ENCODE measurements at places on chromosomes 13 and 19.

DNA sequence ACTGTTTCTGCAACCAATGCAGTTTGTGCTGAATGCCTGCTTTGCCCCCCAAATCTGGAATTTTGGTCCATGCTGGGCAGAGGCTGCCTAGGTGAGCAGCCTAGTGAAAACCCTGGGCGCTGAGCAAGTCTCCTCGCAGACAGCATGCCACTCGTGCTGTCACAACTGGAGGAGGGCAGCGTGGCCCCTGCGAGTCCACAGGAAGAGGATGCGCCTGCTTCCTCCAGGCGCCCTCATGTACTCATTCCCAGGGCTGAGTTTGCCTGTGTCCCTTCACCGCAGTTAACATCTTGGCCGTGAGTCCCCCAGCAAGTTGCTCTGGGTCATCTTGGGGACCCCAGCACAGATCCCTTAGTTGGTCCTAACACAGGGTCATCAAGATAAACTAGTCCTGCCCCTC lies 26.2 kb upstream of the TMEM160 start:
- DNase-seq = peak; percentile 44

DNA sequence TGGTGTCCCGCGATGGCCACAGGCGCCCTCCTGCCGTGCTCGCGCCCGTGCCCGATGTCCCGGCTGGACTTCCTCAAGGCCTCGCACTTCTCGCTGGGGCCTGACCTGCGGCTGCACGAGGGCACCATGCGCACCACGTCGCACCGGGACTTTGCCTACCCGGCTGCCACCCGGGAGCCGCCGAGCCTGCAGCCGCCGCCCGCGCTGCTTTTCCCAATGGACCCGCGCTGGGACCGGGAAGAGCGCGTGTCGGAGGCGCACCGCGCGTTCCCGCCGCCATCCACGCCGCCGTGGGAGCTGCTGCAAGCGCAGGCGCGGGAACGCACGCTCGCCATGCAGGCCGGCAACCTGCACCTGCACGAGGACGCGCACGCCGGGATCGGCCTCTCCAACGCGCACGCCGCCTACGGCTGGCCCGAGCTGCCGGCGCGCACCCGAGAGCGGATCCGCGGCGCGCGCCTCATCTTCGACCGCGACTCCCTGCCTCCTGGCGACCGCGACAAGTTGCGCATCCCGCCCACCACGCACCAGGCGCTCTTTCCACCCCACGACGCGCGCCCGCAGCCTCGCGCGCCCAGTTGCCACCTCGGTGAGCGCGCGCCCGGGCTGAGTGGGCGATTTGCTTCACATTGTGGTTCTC lies 12.1 kb upstream of the PEX11G start:
- DNase-seq = peak; percentile 36

DNA sequence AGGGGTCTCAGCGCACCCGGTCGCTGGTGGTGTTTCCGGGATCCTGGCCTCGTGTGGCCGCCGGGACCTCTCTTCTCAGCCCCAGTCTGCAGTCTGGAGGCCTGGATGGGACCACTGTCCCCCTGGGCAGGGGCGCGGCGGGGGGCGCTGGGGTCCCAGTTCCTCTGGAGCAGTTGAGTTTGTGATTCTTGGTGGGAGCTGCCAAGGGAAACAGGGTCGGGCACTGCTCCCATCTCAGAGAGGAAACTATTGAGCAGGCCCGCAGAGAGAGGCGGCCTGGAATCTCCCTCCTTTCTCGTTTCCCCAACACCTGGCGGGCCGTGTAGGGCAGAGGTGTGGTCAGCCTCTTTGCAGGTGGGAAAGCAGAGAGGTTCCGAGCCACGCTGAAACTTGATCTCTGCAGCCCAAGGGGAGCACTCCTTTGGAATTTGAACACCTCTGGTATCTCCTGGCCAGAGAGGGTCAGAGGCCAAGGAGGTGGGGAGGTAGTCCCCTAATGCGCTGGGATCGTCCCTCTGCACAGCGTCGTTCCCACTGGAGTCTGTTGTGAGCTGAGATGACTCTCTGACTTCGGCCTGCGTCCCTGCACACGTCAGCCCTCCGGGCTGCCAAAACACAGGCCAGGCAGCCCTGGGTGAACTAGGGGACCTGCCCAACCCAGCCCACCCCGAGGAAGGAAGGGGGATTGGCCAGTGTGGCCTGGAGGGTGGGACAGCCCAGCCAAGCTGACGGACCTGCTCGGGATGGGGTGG lies 741 bp downstream of the PLEKHF1 start:
- DNase-seq = no peak

DNA sequence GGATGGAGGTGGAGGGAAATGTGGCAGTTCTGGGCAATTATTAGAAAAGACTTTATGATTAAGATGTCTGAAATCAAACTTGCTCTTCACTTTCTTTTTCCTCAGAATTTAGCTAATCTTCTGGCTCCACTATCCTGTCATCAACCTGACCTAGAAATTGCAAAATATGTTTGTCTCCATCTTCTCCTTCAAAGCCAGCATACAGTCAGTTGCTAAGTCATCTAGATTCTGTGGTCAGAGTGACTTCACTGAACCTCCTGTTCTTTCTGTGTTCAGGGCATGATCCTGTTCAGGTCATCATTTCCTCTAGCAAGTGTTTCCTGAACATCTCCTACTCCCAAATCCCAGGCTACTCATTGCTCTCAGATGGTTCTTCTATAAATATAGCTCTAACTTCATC lies 10.8 kb upstream of the CCNA1 start:
- DNase-seq = peak; percentile 68

GRCh38 chr13:41533266-41534052 lies 76.1 kb downstream of the RGCC start:
- DNase-seq = no peak

DNA sequence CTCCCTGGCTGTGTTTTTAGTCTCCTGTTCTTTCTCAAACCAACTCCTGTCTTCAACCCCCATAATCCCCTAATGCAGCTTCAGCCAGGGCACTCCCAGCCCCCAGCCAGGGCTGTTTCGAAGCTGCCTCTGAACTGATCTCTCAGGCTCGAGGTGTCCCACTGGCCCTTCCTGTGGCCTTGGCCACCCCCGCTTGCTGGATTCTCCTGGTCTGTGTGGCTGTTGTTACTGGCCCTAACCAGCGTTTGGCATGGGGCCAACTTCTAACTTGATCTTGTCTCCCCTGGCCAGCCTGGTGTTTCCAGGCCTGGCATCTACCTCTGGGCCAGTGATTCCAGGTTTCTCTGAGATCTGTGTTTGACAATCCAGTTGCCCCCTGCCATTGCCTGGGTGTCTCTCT lies 11.0 kb downstream of the XAB2 start:
- no peak for DNase-seq

- no peak for DNase-seq
Observed at GRCh38 chr19:42132030-42132628, at the start of gene POU2F2. POU2F2 (minus strand) TSS chr19:42132446; CDS start chr19:42132411, 35 bp downstream.

DNA sequence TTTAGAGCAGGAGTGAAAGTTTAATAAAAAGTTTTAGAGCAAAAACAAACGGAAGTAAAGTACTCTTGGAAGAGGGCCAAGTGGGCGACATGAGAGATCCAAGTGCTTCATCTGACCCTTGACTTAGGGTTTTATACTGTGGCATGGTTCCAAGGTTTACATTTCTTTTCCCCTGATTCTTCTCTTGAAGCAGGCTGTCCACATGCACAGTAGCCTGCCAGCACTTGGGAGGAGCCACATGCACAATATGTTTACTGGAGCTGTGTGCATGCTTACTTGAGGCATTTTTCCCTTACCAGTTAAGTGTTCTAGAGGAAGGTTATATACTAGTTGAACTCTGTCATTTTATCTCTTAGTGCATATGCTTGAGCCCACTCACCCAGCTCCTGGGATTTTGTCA lies 295.6 kb downstream of the TBC1D4 start:
- no peak for DNase-seq

DNA sequence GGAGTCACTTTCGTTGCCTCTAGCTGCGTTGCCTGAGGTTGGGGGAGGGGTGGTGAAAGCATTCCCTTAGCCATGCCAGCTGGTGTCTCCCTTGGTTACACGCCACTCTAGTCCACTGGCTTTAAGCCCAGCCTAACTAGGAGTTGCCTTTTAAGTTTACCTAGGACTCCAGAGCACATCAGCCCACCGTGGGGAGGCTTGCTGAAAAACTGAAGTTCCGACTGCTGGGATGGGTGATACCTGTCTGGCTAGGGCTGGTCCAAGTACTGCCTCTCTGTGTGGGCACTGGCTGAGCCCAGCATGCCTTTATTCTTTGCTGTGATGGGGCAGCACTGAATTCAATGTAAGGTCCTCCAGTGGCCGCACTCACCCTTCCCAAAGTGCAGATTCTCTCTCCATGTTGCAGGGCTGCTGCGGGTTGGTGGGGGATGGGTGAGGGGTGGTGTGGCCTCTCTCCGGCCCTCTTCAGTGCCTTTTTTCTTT lies 11.8 kb upstream of the CEACAM1 start:
- DNase-seq = no peak

- peak; percentile 36 for DNase-seq
Observed at GRCh38 chr19:57099199-57099661, 20.6 kb upstream of the USP29 start.

Data from HL-60 (cell line).